Thoracic aorta (tissue), 2 donors: ENCODE measurements at places on chromosomes 16 and 17.

GRCh38 chr16:28555561-28555960, 1.8 kb downstream of the SGF29 start:
- no peak for DNase-seq

- no peak for DNase-seq
These were observed 1.4 kb upstream of the CTRB1 start for GRCh38 chr16:75217389-75217851.

- no peak for DNase-seq
These were observed 14.9 kb upstream of the HS3ST4 start for GRCh38 chr16:25676820-25677219.

- no peak for DNase-seq
These were observed 573 bp upstream of the CDK10 start for GRCh38 chr16:89685916-89686315.

- DNase-seq: peak; percentile 51
These were observed at the start of gene LRRC37B for GRCh38 chr17:32006957-32007462. Gene LRRC37B (plus strand): TSS chr17:32007383. CDS start chr17:32021393, 14,010 bp downstream.

GRCh38 chr16:61797296-61797795, 238.9 kb downstream of the CDH8 start:
- DNase-seq: no peak

- DNase-seq: no peak
These were observed at the start of gene C16orf96 for GRCh38 chr16:4556112-4556511. Gene C16orf96 (plus strand): TSS chr16:4556340. CDS start chr16:4556490, 150 bp downstream.

GRCh38 chr17:74041869-74042640, 161.4 kb upstream of the RPL38 start:
- no peak for DNase-seq

DNA sequence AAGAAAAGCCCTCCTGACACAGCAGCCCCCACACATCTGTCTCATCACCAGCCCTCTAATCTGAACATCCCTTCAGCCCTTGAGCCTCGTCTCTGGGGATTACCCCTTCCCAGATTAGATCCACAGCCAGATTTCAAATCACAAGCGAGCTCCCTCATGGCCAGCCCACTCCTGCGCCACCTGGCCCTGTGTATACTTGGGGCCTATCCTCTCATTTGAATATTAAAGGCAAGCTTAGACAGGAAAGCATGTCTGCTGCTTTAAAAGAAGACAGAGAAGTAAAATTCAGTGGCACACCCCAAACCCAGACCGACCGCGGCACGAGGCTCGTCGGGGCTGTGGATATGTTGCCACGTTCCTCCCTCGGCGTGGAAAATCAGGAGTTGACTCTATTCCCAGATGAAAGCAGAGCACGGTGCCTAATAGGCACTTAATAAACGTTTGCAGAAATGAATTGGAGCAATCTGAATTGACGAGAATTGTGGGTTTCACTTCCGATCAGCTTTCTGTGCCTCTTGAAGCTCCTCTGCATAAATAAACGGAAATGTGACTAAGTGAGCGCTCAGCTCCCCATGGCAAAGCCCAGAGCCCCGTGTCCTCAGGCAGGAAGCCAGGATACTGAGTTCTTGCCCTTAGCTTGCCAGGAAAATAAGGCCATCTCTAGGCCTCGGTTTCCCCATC, 108.0 kb downstream of the CCDC182 start:
- no peak for DNase-seq

- DNase-seq: no peak
These were observed 15.9 kb upstream of the FASN start for GRCh38 chr17:82113941-82114340.

DNA sequence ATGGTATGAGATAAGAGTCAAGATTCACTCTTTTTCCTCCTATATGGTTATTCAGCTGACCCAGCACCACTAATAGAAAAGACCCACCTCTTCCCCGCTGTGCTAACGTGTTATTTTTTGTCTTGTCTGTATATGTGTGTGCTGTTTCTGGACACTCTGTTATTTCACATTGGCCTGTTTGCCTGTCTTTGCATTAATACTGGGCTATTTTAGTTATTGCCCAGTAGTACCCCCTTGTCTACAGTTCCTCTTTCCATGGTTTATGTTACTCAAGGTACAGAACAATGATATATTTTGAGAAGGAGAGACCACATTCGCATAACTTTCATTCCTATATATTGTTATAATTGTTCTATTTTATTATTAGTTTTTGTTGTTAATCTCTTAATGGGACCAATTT, 74.0 kb upstream of the SIAH1 start:
- no peak for DNase-seq
